ENCODE measurements at places on chromosomes 7 and 10.

DNA sequence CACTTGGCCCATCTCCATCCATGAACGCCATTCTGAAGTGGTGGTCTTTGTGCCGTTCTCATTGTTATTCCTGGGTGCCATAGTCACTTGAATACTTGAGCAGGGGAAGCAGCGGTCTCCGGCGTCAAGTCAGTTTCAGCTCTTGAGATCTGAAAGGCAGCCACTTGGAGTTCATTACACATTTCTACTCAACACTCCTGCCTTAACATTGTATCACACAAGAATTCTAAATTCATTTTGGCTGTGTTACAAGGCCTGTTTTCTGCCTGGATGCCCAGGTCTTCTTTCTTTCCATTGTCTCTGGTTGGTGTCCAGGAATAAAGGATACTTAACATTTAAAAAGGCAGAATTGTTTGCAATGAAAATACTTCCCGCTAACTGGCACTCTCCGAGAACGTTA lies 69.0 kb upstream of the RAB11FIP2 start:
- DNase-seq: no peak

- no peak for DNase-seq
Measured at GRCh38 chr10:112588225-112588990, 141.4 kb downstream of the VTI1A start.

- DNase-seq: no peak
Measured at GRCh38 chr10:33132626-33133025, 174.6 kb upstream of the ITGB1 start.

DNA sequence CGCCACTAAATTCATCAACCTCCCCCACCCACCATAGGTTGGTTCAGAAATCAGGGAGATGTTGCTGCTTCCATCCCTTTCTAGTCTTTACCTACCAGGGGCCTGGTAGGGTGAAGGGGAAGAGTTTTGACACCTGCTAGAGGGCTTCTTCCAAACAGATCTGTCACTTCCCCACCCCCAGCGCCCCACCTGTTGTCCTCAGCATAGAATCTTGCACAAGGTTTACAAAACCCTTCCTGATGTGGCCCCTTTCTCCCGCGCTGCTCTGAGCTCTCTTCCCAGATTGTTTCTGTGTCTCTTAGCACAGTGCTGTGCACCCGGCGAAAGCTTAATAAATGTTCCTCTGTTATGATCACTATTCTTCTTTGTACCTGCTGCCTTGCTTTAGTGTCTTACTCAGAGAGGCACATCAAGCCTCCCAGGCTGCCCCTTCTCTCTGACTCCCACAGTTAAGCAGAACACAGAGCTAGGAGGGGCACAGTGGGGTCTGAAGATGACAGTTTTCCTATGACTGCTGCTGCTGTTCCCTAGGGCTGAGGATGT lies 11.2 kb upstream of the C10orf95 start:
- DNase-seq: no peak

- no peak for DNase-seq
Measured at GRCh38 chr7:75536940-75537538, 44.9 kb downstream of the SPDYE5 start.

GRCh38 chr7:42236266-42236975 lies 588 bp downstream of the GLI3 start:
- DNase-seq: no peak

- DNase-seq: no peak
Measured at GRCh38 chr10:49173201-49173772, 14.9 kb downstream of the TMEM273 start.

DNA sequence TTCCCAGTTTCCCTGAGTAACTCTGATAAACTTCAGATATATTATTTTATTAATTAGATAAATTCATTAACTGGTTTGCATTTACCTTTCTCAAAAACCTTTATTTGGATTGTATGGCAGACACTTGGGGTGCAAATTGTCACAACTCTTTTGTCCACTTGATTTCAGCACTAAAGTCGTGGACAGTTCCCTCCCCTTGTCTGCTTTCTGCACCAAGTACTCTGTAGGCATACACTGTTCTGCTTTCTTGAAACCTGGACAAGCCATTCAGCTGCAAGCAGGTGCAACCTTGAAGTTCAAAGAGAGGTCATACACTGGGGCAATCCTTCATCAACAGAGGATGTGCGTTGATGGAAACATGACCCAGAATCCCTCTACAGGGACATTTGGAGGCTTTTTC lies 162.9 kb downstream of the ARL5B start:
- DNase-seq: no peak

DNA sequence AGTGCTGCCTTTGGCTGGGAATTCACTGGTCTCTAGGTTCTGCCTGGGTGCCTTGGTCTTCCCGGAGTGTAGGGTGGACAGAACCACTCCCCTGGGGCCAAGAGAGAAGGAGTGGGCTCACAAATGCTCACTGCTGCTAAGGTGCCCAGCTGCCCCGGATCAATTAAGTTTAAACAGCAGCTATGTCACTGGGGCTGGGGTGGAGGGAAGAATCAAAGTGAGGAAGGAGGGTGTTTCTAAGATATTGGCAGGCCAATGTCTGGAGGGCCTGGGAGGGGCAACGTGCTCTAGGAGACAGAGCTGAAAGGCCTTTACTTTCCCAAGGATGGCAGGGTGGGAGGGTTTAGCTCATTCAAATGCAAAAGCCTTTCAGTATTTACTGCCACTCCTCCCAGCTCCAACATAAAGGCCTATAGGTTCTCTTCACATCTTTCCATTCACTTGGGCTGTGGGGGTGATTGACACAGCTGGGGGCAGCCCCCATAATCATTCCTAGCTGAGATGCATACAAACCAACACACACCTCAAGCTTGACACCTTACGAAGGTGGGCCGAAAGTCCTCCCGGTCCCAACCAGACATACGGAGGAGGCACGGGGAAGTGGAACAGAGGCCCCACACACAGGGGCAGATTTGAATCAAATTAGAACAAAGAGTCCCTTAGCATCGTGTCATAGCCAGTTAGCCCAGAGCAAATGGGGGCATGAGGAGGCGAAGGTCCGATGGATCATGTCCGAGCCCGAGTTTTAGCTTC lies 108.0 kb upstream of the EFCAB10 start:
- DNase-seq: no peak

DNA sequence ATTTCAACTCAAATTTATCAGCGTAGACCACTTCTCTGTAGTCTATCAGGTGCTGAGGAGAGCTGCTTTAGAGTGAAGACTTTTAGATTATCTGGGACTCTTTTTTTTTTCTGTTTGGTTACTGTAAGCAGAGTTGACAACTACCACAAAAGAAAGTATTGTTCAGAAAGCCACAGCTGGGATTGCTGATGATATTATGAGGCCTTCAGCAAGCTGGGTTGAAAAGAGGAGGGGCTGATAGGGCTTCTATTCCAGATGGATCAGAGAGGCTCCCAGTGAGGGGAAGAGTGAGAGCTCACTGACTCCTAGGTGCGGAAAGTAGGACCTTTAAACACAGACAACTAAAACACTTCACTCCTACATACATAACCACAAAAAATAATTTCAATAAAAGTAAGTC lies 188.5 kb upstream of the FERD3L start:
- no peak for DNase-seq

- no peak for DNase-seq
Measured at GRCh38 chr10:50917486-50917885, 32.1 kb upstream of the A1CF start.

DNA sequence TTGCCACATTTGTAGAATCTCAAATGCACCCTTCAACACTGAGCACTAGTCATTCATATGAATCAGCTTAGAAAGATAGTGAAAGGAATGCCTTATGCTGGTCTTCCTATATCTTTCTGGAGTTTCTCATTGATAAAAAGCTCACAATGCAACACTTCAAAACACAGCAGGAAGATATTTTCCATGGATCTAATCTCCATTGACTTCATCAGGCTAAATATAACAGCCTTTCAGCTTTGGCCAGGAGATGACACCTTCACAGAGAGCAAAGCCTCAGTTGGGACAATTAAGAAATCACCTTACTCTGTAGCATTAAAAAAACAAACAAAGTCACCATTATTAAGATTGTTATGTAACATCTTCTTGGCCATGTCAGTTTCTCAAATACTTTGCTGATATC lies 6.7 kb downstream of the NRP1 start:
- DNase-seq: peak; percentile 12

GRCh38 chr10:84944187-84944586 lies 615.8 kb downstream of the CCSER2 start:
- no peak for DNase-seq

GRCh38 chr7:20624666-20625385 lies 9.4 kb downstream of the ABCB5 start:
- DNase-seq: no peak

GRCh38 chr7:151007469-151007898 lies 16.7 kb downstream of the NOS3 start:
- DNase-seq: no peak

GRCh38 chr7:39421251-39421650 lies 145.0 kb upstream of the YAE1 start:
- DNase-seq: no peak

DNA sequence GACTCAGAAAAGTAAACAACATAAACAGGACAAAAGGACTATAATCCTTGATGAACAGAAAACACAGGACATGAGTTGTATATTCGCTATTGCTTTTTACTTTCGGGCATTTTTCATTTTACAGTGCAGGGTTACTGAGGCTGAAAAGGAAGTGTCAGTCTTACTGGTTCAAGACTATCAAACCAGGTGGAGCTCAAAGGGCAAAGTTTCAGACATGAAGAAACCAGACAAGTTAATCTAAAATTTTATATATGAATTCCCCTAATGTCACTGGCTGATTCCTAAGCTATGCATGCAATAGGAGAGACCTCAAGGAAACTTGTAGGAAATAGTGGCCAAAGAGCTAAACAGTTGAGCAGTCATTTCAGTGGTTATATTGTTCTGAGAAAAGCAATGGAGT lies 11.4 kb downstream of the TCAF1 start:
- DNase-seq: no peak

- peak; percentile 38 for DNase-seq
Measured at GRCh38 chr7:104341546-104341945, 13.1 kb downstream of the LHFPL3 start.

DNA sequence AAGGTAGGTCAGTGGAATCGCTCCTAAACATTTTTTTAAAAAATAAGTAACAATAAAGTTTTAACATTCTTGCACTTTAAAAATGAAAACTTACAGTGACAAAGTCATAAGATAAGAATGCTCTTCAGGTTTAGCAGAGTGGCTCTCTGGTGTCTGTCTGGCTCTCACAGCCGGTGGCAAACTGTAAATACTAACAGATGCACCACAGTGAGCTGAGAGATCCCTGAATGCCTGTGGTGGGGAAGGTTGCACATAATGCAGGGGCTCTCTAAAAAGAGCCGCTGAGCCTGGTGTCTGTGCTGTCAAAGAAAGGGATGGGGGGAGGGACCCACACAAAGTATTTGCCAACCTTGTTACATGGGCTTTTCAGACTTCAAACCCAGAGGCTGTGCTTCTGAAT lies 498.3 kb downstream of the CCSER2 start:
- no peak for DNase-seq

GRCh38 chr10:120495226-120496009 lies 38.4 kb downstream of the PLPP4 start:
- DNase-seq: no peak

GRCh38 chr7:105896407-105896911 lies 20.1 kb upstream of the ATXN7L1 start:
- DNase-seq: peak; percentile 86

DNA sequence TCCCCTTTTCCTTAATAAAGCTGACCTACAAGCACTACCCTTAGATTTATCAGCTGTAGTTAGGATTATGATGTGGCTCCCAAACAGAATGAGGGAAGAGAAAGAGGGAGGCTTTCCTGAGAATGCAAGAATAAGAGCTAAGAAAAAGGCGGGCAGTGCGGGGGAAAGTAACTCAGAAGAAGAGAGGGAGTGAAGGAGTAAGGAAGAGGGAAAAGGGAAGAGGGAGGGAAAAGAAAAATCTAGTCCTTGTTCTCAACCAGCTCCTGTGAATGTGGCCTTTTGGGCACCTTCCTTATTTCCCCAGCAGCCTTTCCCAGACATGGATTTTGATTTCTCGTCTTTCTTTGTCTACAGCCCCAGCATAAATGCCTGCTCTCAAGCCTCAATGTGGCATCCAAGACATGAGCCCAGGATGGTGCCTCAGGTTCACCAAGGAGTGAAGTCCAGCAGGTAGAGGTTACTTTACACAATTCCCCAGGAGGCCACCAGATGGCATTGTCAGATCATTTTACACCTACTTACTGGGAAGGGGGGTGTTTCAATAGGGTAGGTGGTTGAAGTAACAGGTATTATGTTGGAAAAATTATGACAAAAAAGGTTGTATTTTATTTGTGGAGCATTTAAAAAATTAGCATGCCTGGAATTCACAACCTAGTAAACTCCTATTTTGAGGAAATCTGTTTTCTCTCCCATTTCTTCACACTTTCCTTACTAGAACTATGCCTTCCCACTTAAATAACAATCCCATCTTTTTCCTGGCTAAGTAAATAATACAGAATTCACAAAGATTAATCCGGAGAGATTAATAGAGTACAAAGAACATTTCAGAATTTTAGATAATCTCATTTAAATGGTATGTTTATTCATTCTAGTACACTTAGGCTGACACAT lies 106.5 kb downstream of the HTR7 start:
- peak; percentile 20 for DNase-seq

- DNase-seq: no peak
Measured at GRCh38 chr10:29795850-29796249, 161.1 kb upstream of the SVIL start.

GRCh38 chr7:16270844-16271243 lies 150.5 kb downstream of the CRPPA start:
- no peak for DNase-seq

DNA sequence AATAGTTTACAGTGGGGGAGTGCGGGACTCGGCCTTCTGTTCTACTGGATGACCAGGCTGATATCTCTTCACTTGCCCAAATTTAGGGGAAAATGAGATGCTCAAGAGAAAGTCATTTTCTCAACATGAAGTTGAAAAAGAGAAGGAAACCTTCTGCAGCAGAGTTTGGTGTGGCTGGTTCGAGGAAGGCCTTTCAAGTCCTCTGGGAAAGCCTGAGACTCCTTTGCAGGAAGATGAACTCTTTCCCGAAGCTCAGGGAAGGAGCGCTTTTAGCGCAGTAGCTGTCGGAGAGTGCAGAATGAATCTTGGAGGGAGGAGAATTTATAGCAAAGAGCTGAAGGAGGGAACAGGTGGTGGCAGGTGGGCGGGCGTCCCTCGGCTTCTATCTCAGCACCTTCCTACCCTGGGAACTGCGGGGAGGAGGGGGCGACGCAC lies at the start of gene ATOH7:
ATOH7 (minus strand) TSS at position 297 of the 435 bp plus-strand sequence. CDS start 436 bp downstream, outside the sequence.
- DNase-seq: no peak

- no peak for DNase-seq
Measured at GRCh38 chr7:115980159-115980558, 50.4 kb downstream of the TFEC start.

- DNase-seq: no peak
Measured at GRCh38 chr10:93392121-93392520, 90.0 kb downstream of the MYOF start.

GRCh38 chr10:61503051-61503450 lies 49.9 kb upstream of the TMEM26 start:
- DNase-seq: no peak
